SJCRH30 (cell line): ENCODE measurements at places on chromosomes 2 and 18. TPM values are rescaled to one million over a fixed set of nuclear protein-coding genes. Genes with fewer than 3 reads are reported as not detected.

The LYG2 gene
- 0.30 and 0.36 TPM in 2 replicates for total RNA-seq

The HOXD10 gene
- total RNA-seq = 1.3 and 2.2 TPM in 2 replicates

The CCDC74B gene
- total RNA-seq = 2.2 and 2.7 TPM in 2 replicates

The ZNF512 gene
- 83.4 and 87.8 TPM in 2 replicates for total RNA-seq

The PFN4 gene
- 0.53 and 0.81 TPM in 2 replicates for total RNA-seq

The UGT1A8 gene
- total RNA-seq = not detected in 2 replicates
